ENCODE measurements at places on chromosomes 6 and 20.

- DNase-seq, result no peak
Observed at GRCh38 chr6:16446273-16446672, 207.9 kb downstream of the GMPR start.

DNA sequence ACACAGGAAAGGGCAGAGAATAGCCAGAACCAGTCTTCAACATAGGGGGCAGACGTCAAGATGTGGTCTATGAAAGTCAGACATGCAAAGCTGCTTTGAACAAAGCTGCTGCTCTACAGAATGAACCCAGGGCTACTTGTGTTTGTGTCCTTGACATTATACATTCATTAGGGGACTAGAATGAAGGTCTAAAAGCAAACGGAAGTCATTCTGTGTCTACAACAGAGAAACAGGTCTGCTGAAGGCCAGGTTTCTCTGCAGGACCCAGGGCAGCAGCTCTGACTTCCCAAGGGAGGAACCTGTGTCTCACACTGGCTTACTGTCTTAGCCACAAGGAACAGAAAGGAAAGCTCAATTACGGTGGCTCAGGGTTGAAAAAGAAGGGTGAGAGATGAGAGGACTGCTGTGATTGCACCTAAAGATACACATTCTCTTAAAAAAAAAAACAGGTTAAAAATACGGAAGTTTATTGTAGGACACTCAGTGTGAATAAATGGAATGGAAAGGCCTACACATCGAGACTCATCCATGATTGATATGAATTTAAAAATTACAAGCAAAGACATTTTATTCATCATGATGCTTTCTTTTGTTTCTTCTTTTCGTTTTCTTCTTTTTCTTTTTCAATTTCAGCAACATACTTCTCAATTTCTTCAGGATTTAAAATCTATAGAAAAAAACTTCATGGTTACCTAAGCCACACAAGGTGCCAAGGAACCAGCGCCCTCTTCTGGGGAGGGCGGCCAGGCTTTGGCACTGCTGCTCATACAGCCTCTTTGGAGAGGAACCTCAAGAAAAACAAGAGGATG, 6.7 kb downstream of the PSMA7 start:
- peak; percentile 79 for DNase-seq

- no peak for DNase-seq
Observed at GRCh38 chr20:19834287-19834686, 76.2 kb downstream of the RIN2 start.

GRCh38 chr20:2124564-2125213, 23.1 kb downstream of the STK35 start:
- no peak for DNase-seq

- no peak for DNase-seq
Observed at GRCh38 chr6:13553646-13554045, 20.8 kb upstream of the SIRT5 start.

DNA sequence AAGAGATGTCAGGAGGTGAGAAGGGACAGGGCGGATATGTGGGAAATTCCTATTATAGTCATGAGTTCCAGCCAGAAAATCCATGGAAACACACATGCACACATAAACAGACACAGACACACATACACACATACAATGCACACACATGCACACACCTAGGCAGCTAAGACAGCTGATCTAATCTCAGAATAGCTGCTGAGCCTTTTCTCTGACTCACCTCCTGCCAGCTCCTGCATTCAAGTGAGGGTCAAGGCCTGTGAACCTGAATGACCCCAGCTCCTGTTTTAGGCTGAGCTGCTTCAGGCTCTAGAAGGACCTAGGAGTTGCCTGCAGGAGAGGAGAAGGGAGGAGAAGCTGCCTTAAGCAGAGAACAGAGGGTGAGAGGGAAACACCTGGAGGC, 21.6 kb upstream of the RAET1L start:
- DNase-seq, result peak; percentile 13

DNA sequence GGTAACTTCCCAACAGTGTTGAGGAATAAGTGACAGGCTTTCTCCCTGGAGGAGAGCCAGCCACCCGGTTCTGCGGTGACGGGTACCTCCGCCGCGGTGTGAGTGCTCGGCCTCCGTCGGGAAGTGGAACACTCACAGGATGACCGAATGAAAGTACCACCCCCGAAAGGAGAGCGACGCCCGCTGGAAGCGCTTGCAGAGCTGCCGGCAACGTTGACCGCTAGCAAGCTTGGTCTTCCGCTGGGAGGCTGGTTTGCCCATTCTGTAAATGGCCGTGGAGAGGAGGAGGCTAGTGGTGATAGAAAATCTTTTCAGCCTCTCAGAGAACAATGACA, 614 bp upstream of the TMEM242 start:
- DNase-seq, result peak; percentile 78

GRCh38 chr6:41451515-41452163, 94.5 kb upstream of the FOXP4 start:
- DNase-seq, result no peak

- peak; percentile 75 for DNase-seq
Observed at GRCh38 chr6:129598244-129599187, 111.5 kb downstream of the ARHGAP18 start.
